ENCODE measurements at places on chromosomes 4 and X. TPM values are rescaled to one million over a fixed set of nuclear protein-coding genes. Genes with fewer than 3 reads are reported as not detected.

Gene CPE
- 33.9 TPM for total RNA-seq

Gene LIMCH1
- 15.7 TPM for total RNA-seq

Gene BEND4
- total RNA-seq = 0.51 TPM

Gene TLR2
- 7.7 TPM for total RNA-seq

Gene BST1
- total RNA-seq = 6.9 TPM

Gene AGTR2
- total RNA-seq = not detected

Gene PI4K2B
- total RNA-seq = 17.8 TPM

- no peak for DNase-seq
These were observed 630.4 kb downstream of the CCSER1 start for GRCh38 chr4:90757534-90758060.

- no peak for DNase-seq
These were observed 5.7 kb upstream of the MSANTD1 start for GRCh38 chr4:3243136-3243780.

DNA sequence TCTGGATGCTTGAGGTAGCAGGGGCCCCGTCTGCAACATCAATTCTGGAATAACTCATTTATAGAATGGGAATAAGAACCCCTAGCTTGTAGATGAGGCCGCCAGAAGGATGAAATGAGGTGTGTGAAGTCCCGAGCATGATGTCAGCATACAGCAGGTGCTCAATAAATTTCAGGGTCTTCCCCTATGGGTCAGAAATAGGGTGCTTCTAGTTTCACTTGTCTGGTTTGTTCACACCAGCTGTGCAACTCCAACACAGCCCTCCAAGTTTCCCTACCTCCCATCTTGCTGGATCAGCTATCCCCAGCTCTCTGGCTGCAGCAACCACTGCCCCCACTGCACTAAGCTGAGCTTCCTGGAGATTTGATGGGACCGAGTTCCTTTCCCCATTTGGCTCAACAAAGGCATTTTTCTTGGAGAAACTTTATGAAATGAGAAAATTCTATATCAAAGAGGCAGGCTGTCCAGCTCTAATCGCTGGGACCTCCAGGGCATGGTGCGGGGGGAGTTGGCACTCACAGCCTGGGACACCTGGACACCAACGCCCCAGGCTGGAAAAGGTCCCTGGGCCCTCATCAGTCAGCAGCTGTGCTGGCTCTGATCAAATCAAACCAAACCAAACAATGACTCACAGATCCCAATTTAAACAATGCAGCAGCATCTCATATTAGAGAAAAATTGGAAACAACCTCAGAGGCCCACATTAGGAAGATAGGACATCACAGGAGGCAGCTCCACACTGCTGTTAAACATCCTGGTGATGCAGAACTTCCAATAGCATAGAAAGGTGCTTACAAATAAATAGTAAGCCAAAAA lies 13.3 kb downstream of the SLC2A9 start:
- DNase-seq = no peak

GRCh38 chr4:11439836-11440235 lies 11.1 kb upstream of the HS3ST1 start:
- DNase-seq = no peak

GRCh38 chr4:18167831-18168230 lies 146.3 kb upstream of the LCORL start:
- DNase-seq = no peak

DNA sequence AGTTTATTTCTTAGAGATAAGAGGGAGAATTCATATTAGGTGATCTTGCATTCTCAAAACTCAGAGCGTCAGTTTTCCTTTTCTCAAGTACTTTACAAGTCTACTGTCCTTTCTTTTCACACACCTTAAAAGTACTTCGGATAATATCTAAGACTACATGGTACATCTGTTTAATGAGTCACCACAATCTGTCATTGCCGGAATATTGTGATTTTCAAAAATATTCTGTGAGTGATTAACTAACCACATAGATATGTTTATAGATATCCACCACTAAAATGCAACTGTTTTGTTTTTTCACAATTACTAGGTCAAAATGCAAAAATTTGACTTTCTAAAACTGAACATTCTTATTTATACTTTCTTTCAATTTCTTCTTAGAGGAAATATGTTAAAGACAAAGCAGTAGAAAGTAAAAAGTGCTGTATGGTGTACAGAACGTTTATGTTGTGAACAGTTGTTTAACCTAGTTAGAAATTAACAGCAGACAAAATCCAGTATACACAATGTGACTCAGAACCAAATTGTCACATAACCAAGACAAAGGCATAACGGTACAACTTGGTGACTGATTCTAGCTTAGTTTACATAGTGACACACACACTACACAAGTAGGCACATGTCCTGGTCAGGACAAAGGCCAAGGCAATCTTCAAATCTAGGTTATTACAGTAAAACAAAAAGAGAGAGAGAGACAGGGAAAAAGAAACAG lies 482.9 kb downstream of the NAF1 start:
- no peak for DNase-seq

GRCh38 chr4:17433827-17434226 lies 78.1 kb downstream of the QDPR start:
- no peak for DNase-seq

DNA sequence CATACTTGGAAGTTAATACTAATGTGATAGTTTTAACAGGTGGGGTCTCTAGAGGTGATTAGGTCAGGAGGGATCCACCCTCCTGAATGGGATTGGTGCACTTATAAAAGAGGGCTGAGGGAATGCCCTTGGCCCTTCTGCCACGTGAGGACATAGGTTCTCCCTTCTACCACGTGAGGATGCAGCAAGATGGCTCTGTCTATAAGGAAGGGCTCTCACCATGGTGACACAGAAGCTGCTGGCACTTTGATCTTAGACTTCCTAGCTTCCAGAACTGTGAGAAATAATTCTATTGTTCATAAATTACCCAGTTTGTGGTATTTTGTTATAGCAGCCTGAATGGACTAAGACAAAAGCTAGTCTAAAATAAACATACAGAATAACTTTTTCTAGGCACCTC lies 1.0 kb downstream of the AADAT start:
- DNase-seq = peak; percentile 3

- DNase-seq = no peak
These were observed 24.0 kb downstream of the TAB3 start for GRCh38 chrX:30865015-30865414.

DNA sequence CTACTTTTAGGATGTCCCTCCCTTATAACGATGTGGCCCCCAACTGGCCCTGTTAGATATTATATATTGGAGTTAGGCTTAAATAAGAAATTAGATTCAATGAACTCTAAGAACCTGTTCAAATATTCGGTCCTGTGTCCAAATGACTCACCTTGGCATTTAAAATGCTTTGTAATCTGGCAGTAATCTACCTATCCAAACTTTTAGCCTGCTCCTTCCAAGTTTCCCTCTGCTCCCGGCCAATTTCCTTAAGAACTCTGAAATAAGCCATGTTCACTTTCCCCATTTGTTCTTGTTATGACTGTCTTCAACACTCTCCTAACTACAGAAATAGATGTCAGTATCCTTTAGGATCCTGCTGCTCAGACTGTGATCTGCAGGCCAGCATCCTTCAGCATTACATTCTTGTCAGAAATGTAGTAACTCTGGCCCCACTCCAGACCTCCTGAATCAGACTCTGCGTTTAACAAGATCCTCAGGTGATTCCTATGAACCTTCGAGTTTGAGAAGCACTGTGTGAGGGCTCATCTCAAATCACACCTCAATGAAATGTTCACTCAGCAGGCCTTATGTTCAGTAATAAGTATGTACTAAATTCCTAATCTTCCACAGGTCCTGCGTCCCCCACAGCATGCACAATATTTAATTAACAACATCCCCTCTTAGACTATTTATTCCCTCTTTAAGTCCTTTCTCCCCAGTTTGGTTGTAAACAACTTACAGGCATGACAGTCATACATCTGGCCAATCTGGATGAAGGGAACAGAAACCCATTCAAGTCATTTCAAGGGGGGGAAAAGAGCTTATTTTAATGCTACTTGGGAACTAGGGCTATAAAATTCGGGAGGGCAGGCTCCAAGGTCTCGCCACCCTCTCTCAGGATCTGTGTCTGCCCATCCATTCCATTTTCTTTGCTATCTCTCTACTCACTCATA lies 3.0 kb downstream of the ATP8A1 start:
- no peak for DNase-seq

- no peak for DNase-seq
These were observed 32.1 kb downstream of the HTT-AS start for GRCh38 chr4:3042226-3042625.

GRCh38 chr4:79893456-79893855 lies 179.6 kb downstream of the ANTXR2 start:
- DNase-seq = no peak

DNA sequence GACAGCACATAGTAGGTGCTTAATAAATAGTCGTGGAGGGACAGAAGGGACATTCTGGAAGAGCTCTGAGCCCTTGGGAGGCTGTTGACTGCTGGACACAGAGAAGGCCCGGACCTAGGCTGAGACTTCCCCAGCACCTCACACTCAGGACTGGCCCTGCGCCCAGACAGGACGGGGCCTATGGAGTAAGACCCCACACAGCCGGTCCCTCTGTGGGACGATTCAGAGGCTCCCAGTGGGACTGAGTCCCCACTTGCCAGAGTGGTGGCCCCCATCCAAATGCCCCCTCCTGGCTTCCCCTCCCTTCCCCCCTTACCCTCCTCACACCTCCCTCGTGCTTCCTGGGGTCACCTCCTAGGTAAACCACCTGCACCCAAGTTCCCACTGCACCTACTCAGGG lies 8.9 kb downstream of the ABLIM2 start:
- peak; percentile 19 for DNase-seq

DNA sequence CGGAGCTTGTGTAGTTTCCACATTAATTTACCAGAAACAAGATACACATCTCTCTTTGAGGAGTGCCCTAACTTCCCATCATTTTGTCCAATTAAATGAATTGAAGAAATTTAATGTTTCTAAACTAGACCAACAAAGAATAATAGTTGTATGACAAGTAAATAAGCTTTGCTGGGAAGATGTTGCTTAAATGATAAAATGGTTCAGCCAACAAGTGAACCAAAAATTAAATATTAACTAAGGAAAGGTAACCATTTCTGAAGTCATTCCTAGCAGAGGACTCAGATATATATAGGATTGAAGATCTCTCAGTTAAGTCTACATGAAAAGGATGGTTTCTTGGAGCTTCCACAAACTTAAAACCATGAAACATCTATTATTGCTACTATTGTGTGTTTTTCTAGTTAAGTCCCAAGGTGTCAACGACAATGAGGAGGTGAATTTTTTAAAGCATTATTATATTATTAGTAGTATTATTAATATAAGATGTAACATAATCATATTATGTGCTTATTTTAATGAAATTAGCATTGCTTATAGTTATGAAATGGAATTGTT lies at the start of gene FGB:
TSS of gene FGB (plus strand) at position 315 of the 558 bp plus-strand sequence. CDS start at position 323, 8 bp downstream.
- no peak for DNase-seq

DNA sequence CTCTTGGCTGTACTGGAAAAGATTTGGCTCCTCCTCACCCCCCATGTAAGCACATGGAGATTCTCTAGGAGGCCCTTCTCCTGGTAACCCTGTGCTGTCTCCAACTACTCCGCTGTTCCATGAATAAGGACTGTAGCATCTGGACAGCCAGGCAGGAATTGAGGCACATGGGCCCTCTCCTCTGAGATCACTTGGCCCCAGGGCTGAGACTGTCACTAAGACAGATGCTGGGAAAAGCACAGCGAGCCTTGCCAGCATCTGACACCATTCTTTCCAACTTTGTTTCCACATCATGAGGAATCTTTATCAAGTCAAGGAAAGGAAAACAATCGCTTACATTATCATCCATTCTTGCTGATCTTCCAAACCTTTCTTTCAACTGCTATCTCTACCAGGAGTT lies 222.6 kb upstream of the INTU start:
- peak; percentile 4 for DNase-seq

GRCh38 chr4:118099106-118099505 lies 64.8 kb downstream of the NDST3 start:
- DNase-seq = no peak

DNA sequence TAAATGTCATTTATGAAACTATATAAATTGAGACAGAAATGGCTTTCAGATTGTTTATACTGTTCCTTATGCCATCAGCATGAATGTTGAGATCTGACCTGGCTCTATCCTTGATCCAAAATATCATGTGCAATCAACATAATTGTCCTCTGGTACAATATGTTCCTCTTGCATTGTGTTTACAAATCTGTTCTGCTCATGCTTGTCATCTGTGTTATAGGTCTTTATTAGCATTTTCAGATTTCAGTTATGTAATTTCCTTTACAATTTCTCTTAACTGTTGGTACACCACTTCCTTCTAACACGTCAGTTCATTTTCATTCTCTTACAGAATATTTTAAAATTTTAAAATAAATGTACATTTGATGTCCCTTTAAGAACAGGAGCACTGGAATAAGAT lies 1.6 kb downstream of the HPGD start:
- DNase-seq = no peak
